ENCODE measurements at places on chromosomes 2 and 18. TPM values are rescaled to one million over a fixed set of nuclear protein-coding genes. Genes with fewer than 3 reads are reported as not detected.

NR4A2 gene
- total RNA-seq, result 2.4 TPM

CAPN13 gene
- 0.08 TPM for total RNA-seq

ATP6V1C2 gene
- 0.06 TPM for total RNA-seq

ASB18 gene
- total RNA-seq, result not detected

IL36B gene
- not detected for total RNA-seq

MALL gene
- 133 TPM for total RNA-seq

VSNL1 gene
- total RNA-seq, result not detected

Data from A549 treated with RU486 at 1 μM for 4 hours (cell line).